ENCODE measurements at places on chromosomes 4 and X. TPM values are rescaled to one million over a fixed set of nuclear protein-coding genes. Genes with fewer than 3 reads are reported as not detected.

Gene RTL9
- total RNA-seq = 0.28 TPM

Gene STOX2
- total RNA-seq = 6.9 TPM

Gene GYPE
- 1.5 TPM for total RNA-seq

Gene TMPRSS11E
- not detected for total RNA-seq

Gene GLOD5
- total RNA-seq = not detected

Gene F8A2
- total RNA-seq = not detected

Gene CT45A2
- not detected for total RNA-seq

Gene CLNK
- total RNA-seq = 0.19 TPM

Gene F11
- 0.74 TPM for total RNA-seq

Gene RHOXF2B
- not detected for total RNA-seq

Gene MAP7D2
- total RNA-seq = 0.10 TPM

Gene TASL
- total RNA-seq = 1.1 TPM

Gene POU4F2
- not detected for total RNA-seq

Gene RHOXF2
- total RNA-seq = not detected

Gene IL9R
- total RNA-seq = 0.83 TPM

Gene ZMAT1
- total RNA-seq = 8.8 TPM

Gene TKTL2
- total RNA-seq = 0.14 TPM
